ENCODE measurements at places on chromosomes 16 and 17.

DNA sequence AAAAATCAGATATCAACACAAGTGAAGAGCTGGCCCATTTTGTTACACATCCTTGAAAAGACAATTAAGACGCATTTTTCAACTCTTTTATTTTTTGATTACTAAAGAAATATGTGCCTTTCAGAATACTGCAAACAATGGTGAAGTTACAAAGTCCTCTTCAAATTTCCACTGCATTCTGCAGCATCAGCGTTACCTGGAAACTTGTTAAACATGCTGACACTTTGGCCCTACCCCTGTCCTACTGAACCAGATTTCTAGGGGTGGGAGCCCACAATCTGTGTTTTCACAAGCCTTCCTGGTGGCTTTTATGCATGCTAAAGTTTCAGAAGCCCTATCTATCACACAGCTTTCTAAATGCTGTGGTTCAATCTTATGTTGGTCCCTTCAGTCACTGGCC is 4.5 kb upstream of the CCL14 start:
- no peak for DNase-seq

GRCh38 chr16:89009343-89010209 is 32.6 kb upstream of the CBFA2T3 start:
- DNase-seq: no peak

DNA sequence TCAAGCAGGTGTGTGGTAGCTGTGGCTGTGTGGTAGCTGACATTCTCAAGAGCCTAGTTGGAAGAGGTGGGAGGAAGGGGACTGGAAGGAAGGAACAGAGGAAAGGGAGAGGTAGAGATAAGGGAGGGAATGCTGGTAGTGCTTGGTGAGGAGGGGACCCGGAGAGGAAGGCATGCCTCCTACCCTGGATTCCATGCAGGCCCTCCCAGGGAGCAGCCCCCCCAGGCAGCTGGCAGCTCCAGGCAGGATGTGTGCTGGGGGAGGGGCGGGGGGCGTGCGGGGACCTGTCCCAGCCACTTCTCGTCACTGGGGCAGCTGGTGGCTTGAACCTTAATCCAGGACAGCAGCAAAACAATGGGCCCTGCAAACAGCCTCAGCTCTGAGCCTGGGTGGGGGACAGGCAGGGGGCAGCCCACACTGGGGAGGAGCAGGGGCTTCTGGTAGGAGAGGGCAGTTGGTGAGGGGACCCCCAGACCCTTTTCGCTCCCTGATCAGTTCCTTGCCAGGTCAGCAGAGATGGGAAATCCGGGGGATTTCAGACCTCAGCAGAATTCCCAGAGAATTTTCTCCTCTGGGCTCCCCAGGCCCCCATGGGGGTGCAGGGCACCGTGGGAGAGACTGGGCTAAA is 27.1 kb downstream of the ARHGAP23 start:
- DNase-seq: peak; percentile 27

GRCh38 chr17:78925234-78925633 is at the start of gene TIMP2:
TSS of gene TIMP2 (minus strand) at chr17:78925387. CDS start at chr17:78925088, 299 bp downstream.
- peak; percentile 62 for DNase-seq

- peak; percentile 29 for DNase-seq
Observed at GRCh38 chr17:49687878-49688491, 10.1 kb upstream of the SPOP start.

GRCh38 chr16:83296505-83296904 is 511.3 kb upstream of the HSBP1 start:
- DNase-seq: no peak

GRCh38 chr17:18951941-18952842 is at the start of gene SLC5A10:
TSS of gene SLC5A10 (plus strand) at chr17:18952165. CDS start at chr17:18952206, 41 bp downstream.
- DNase-seq: no peak

- no peak for DNase-seq
Observed at GRCh38 chr17:4605826-4606225, 21.5 kb downstream of the SMTNL2 start.

GRCh38 chr16:31181102-31181830 is 1.3 kb downstream of the FUS start:
- no peak for DNase-seq

DNA sequence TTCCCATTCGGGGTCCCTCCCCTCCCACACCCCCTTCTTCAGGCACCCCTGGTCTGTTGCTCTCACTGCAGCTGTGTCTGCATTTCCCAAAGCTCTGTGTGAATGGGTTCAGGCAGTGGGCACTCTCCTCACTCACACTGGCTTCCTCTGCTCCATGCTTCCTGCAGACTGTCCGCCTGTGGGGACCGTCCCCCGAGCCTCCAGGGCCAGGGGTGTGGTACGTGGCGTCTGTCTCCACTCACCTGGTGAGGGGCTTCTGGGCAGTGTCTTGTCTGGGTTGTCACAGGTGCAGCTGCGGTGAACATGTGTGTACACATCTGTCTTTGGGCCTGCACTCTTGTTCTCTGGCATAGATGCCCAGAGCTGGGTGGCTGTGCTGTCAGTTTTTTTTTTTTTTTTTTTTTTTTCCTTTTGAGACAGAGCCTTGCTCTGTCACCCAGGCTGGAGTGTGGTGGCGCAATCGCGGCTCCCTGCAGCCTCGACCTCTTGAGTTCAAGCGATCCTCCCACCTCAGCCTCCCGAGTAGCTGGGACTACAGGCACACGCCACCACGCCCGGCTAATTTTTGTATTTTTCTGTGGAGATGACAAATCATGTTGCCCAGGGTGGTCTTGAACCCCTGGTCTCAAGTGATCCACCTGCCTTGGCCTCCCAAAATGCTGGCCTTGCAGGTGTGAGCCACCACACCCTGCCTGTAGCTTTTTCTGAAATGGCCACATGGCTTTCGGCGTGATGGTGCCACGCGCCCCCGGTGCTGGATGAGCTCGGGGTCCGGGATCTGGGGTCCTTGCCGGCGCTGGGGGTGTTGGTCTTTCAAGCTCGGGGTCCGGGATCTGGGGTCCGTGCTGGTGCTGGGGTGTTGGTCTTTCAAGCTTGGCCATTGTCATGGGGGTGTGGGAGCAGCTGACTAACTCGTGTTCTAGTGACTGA is 56.5 kb upstream of the ZNF750 start:
- DNase-seq: no peak

DNA sequence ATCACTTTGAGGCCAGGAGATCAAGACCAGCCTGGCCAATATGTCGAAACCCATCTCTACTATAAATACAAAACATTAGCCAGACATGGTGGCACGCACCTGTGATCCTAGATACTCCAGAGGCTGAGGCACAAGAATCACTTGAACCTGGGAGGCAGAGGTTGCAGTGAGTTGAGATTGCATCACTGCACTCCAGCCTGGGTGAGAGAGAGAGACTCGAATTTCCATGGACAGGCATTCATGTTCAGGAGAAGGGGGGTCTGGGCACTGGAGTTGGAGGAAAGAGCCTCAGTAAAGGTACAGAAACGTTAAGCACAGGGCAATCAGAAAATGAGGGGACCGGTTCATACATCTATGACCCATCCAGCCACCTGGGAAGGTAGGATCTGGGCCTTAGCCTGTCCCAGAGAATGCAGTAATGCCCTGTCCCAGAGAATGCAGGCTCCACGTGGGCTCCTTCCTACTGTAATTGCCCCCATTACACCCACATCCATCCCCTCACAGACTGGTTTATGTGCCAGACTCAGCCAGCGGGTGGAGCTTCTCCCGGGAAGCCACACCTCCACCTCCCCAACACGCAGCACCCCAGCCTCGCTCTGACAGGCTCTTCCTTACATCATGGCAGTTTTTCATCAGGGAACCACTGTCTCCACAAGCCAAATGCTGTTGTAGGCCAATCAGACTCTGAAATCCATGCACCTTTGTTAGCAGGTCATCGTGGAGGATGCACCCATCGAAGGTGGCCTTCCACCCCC is 21.6 kb upstream of the ARL4D start:
- DNase-seq: no peak

- DNase-seq: no peak
Observed at GRCh38 chr16:71635632-71636031, 9.6 kb downstream of the MARVELD3 start.

DNA sequence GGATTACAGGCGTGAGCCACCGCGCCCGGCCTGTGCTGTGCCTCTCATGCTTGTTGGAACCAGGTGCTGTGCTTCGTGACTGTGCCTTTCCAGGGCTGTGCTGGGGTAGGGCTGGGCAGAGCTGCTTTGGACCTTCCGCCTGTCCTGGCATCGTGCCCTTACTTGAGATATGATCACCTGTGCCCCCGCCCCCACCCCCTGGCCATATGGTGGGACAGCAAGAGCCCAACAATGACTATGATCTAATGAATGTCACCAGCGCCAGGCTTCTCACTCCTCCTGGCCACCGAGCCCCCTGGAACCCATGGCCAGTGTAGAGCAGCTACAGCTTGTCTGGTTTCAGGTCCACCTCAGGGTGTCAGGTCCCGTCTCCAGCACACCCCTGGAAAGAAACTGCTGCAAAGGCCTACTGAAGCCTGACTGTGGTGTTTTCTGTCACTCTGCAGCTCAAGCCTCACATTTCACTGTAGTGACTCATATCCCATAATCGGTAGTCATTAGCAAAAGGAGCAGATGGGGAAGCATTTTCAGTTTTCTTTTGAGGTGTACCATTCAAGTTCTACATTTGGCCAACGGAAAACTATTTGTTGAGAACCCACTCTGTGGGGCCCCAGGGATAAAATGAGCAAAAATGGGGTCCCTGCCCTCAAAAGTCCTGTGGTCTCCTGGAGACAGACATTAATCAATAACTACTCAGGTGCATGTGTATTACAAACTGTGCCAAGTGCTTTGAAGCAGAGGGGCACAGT is 22.1 kb downstream of the FCSK start:
- no peak for DNase-seq

DNA sequence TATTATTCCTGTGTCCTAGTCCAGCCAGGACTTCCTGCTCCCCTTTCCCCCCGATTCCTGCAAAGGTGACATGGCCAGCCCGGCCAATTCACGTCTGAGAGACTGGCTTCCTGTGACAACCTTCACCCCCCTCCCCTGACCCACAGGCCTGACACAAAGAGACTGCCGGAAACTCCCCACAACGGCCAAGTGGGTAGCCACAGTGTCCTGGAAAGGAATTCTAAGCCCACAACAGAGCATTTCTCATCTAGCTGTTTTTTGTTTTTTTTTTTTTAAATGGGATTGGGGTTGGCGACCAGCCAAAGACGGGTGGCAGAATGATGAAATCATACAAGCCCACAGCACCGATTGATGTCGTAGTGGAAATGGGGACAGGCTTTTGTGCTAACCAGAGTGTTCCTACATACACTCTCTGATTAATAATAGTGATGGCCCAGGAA is 2.8 kb upstream of the XAF1 start:
- no peak for DNase-seq

DNA sequence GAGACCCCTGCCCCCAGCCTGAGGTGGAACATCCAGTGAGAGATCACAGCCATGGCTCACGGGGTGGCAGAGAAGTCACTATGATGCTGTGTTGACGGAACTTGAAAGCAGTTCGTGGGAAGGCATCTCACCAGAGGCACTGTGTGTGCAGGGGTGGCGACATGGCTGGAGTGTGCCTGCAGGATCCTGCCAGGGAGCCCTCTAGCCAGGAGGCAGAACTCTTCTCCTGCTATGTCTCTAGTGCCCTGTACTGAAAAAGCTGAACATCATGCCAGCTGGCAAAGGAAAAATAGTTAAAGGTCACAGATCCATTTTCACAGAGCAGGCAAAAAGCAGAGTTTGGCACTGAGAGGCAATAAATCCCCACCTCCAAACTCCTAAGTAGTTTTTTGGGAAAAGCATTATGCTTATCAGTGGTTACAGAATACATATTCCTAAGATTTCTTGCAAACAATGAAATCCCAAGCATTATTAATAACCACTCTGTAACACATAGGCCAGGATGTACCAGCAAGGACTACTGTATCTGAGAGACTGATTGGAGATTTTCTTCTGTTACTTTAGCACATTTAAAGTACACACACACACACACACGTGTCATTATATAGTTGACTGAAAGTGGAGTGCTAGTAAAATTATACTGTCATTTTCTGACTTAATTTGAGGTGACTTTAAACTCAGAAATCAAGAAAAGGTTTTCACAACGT is 36.8 kb downstream of the TNRC6C start:
- no peak for DNase-seq

GRCh38 chr17:1047879-1048470 is 51.0 kb downstream of the TIMM22 start:
- no peak for DNase-seq

- peak; percentile 71 for DNase-seq
Observed at GRCh38 chr17:353213-353837, 718 bp upstream of the RPH3AL start.

DNA sequence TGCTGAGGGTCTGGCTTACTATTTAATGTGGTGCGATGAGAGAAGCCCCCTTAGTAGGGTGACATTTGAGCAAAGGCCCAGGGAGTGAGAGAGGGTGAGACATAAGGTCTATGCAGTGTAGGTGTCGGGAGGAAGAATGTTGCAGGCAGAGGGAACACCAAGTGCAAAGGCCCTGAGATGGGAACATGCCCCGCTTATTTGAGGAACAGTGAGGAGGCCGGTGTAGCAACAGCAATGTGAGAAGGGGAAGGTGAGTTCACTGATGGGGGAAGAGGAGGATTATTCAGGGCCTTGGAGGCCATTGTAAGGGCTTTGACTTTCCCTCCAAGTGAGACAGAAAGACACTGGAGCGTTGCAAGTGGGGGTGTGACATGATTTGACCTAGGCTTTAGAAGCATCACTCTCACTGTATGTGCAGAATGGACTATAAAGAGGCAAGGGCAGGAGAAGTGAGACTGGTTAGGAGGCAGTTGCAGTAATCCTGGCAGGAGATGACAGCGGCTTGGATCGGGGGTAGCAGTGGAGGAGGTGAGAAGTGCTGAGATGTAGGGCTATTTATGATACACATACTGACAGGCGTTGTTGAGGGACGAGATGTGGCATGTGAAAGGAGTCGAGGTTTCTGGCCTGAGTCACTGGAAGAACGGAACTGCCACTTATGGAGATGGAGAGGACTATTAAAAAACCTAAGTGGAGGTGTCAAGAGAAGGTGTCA is 145.3 kb downstream of the SPECC1 start:
- DNase-seq: peak; percentile 45

- DNase-seq: no peak
Observed at GRCh38 chr17:33076979-33077378, 85.3 kb downstream of the SPACA3 start.

- no peak for DNase-seq
Observed at GRCh38 chr16:23240994-23241393, 58.4 kb downstream of the SCNN1G start.

Data from NCI-H510A treated with DMSO at 0.1 percent for 48 hours (cell line).